ENCODE measurements at places on chromosomes 12 and 14. TPM values are rescaled to one million over a fixed set of nuclear protein-coding genes. Genes with fewer than 3 reads are reported as not detected.

DNA sequence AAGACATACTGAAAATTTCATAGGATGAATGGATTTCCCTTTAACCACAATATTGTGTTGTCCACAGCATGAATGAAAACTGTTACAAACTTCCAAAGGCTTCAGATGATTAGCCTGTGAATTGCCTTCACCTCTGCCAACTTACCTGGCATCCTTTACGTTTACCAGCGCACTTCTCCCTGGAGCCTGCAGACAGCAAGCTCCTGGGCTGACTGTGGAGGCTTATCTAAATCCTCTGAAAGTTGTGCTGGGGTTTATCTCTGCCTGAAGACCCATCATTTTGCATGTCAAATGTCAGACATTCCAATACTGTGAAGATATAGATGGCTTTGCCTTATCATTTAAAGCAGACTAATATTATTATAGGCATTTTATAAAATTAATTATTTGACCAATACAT is 403.0 kb downstream of the SYT1 start:
- no peaks in the 10 kb centered on the region for H3K36me3 ChIP-seq
- H3K27me3 ChIP-seq: no peaks in the 10 kb centered on the region
- no peak overlapping the region for H3K27ac ChIP-seq
- DNase-seq: no peak
- H3K4me3 ChIP-seq: no peak overlapping the region

GRCh38 chr14:50342221-50343078 is 30.3 kb downstream of the DMAC2L start:
- peaks cover 32% of the 10 kb centered on the region for H3K4me1 ChIP-seq
- peaks cover 8% of the 10 kb centered on the region for H3K27me3 ChIP-seq
- H3K27ac ChIP-seq: no peak overlapping the region
- H3K36me3 ChIP-seq: no peaks in the 10 kb centered on the region
- DNase-seq: peak; percentile 69

Gene BDKRB2
- not detected for total RNA-seq

Gene PSEN1
- 42.2 TPM for total RNA-seq
